NCI-H1092 (cell line): ENCODE measurements at places on chromosomes 11 and 22.

- peak; percentile 68 for DNase-seq
These were observed 104.7 kb downstream of the KIAA1671 start for GRCh38 chr22:25057013-25057881.

- DNase-seq, result no peak
These were observed 4.8 kb upstream of the PAX6 start for GRCh38 chr11:31815711-31816467.

- DNase-seq, result no peak
These were observed 3.6 kb downstream of the RTN4RL2 start for GRCh38 chr11:57463671-57464538.

GRCh38 chr11:85582111-85582510 lies 45.0 kb downstream of the DLG2 start:
- DNase-seq, result no peak

DNA sequence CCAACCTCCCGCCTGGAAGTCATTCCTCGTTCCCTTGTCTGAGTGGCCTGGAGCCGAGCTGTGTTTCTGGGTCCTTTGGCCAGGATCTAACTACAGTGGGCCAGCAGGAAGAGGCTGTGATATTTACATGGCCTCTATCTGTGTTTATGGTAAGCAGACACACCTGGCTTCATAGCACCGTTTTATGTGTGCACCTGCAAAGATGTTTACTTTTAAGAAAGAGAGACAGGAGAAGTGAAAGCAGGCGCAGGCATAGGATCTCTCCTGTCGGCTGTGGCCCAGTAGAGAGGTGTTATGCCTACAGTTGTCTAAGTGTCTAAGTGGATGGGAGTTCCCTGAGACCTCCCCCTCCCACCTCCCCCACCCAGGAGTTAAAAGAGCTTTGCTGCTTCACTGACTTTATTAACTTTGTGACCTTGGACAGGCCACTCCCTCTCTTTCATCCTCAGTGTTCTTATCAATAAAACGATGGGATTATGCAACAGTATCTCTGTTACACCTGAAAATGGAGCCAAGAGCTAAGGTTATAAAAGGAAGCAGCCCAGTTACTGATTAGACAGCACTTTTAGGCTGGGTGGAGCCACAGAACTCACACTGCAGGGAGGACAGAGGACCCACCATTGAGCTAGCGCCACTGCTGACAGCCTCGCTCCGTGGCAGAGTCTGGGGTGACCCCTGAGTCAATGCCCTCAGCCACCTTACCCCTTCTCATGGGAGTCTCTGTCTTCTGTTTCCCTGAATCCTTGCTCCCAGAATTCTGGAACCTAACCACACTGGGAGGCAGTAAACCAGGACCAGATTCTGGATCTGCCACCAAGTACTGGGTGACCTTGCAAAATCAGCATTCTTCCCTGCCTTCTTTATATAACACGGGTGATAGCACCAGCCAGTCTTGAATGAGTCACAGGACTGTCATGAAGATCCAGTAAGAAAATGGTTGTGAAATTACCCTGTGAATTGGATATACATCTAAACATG lies 22.0 kb downstream of the ST14 start:
- peak; percentile 54 for DNase-seq

GRCh38 chr11:20112291-20113148 lies 47.8 kb downstream of the DBX1 start:
- no peak for DNase-seq
